ENCODE measurements at places on chromosomes 2 and 18. TPM values are rescaled to one million over a fixed set of nuclear protein-coding genes. Genes with fewer than 3 reads are reported as not detected.
A peak's percentile ranks its signal among the peaks of the same experiment; 100 is the strongest.

DNA sequence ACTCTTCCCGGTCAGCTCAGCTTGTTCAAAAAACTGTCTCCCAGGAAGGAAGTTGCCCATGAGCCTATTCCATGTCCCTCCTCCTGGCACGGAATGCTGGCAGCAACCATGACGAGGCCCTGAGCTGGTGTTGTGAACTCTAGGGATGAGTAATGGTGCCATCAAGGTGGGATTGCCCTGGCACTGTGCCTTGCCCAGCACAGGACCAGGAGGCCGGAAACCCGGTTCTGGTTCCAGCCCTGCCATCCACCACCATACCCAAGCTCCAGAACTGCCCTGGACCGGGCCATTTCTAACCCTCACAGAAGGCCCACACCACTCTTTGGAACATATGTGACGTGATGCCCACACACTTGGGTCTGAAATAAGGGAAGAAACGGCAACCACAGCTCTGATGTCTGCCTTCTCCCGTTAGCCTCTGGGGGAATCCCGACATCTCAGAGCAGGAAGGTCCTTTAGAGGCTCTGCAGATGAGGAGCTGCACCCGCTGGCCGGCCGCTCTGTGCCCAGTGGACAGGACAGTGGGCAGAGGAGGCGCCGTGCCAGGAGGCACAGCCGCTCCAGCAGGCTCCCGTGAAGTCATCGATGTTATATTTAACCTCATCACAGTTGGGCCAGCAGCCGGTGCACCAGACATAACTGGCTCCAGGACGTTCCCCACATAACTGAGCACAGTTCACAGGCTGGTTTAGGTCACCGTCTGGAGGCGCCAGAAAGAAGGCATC is 462.1 kb upstream of the ID2 start:
- no peak for DNase-seq

DNA sequence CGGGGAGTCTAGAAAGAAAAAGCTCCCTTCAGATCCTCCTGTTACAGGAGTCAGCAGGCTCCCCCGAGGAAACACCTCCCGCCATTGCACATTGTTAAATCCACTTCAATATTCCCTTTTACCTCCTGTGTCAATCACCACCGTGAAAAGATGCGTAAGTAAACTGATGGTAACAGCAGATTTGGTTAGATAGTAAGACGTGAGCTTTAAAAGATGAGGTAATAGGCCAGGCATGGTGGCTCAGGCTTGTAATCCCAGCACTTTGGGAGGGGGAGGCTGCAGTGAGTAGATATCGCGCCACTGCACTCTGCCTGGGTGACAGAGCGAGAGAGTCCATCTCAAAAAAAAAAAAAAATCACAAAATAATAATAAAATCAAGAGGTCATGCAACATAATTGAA is 15.2 kb upstream of the NCL start:
- DNase-seq = no peak

ANKRD36C gene
- total RNA-seq = 30.6 TPM

DNA sequence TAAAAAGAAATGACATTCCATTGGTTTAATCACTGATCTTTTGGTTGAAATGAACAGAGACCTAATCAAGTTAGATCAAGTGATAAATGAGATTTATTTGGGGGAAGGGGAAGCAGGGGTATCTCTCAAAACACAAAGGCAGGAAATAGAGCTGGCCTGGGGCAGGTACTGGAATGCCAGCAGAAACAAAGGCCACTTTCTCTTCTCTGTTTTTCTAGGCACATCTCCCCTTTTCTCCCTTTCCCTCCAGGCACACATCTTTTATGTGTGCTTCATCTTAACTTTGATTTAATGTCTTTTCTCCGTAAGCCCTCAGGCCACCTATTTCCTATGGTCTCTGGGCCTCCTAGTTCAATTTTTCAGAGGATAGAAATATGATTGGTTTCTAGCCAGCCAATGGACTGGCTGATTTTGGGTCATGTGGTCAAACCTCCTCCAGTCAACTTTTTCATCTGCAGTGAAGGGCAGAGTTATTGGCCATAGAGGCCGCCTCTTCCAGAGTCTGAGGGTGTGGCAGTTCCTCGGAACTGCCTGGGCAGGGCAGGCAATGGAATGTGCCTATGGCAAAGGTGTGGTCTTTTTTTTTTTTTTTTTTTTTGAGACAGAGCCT is 58.9 kb upstream of the FAM136A start:
- no peak for DNase-seq

LRRTM4 gene
- total RNA-seq = not detected

UGT1A9 gene
- not detected for total RNA-seq

GRCh38 chr2:3536682-3537632 is 17.6 kb upstream of the ADI1 start:
- peak; percentile 19 for DNase-seq

All from thyroid gland (tissue), 4 donors.